ENCODE measurements at places on chromosomes 7 and 10.

GRCh38 chr10:118808601-118809356 lies 54.0 kb upstream of the CACUL1 start:
- no peak overlapping the region for H3K4me3 ChIP-seq
- H3K36me3 ChIP-seq, result no peaks in the 10 kb centered on the region
- H3K4me1 ChIP-seq, result no peaks in the 10 kb centered on the region
- peaks cover 5% of the 10 kb centered on the region for H3K27me3 ChIP-seq
- H3K27ac ChIP-seq, result no peak overlapping the region

DNA sequence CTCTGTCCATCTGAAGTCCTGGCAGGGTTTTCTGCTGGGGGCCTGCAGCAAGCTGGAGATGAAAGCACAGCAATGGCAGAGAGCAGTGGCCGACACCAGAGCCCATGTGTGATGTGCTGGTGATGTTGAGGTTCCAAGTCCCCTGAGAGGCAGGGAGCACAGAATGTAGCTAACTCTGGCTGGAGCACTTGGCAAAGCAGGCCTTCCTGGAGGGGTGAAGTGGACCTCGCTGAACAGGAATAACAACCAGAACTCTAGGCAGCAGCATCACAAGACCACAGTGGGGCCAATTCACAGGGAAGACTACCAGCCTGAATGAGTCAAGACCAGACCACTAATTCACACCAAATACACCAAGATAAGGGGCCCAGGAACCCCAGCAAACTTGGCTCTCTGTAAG lies 22.8 kb upstream of the MSMB start:
- peaks cover 7% of the 10 kb centered on the region for H3K4me1 ChIP-seq
- no peaks in the 10 kb centered on the region for H3K36me3 ChIP-seq
- no peak overlapping the region for H3K27ac ChIP-seq
- no peak for DNase-seq
- H3K27me3 ChIP-seq, result peaks cover 3% of the 10 kb centered on the region

- no peak for DNase-seq
- H3K27me3 ChIP-seq, result no peaks in the 10 kb centered on the region
- H3K4me1 ChIP-seq, result no peaks in the 10 kb centered on the region
- no peak overlapping the region for H3K4me3 ChIP-seq
These were observed 473.9 kb downstream of the AUTS2 start for GRCh38 chr7:70072220-70072619.

GRCh38 chr10:104099269-104099668 lies 13.6 kb upstream of the COL17A1 start:
- no peaks in the 10 kb centered on the region for H3K36me3 ChIP-seq
- peaks cover 3% of the 10 kb centered on the region for H3K4me1 ChIP-seq
- H3K27ac ChIP-seq, result no peak overlapping the region

All from activated T-helper 1 cell treated with anti-CD3 and anti-CD28 coated beads, Interleukin-12 subunit alpha, Interleukin-12 subunit beta, Interleukin-2, Interleukin-4 antibody, amounts not matched to agents 30 ng/mL and 10 ng/mL and 1 ng/mL, durations not matched to agents 14 hours and 24 hours and 36 hours (primary cell).